WTC11 (cell line): ENCODE measurements at places on chromosomes 16 and 17. TPM values are rescaled to one million over a fixed set of nuclear protein-coding genes. Genes with fewer than 3 reads are reported as not detected.

- no peak for DNase-seq
Measured at GRCh38 chr17:71496552-71496951, 624.3 kb upstream of the SOX9 start.

DNA sequence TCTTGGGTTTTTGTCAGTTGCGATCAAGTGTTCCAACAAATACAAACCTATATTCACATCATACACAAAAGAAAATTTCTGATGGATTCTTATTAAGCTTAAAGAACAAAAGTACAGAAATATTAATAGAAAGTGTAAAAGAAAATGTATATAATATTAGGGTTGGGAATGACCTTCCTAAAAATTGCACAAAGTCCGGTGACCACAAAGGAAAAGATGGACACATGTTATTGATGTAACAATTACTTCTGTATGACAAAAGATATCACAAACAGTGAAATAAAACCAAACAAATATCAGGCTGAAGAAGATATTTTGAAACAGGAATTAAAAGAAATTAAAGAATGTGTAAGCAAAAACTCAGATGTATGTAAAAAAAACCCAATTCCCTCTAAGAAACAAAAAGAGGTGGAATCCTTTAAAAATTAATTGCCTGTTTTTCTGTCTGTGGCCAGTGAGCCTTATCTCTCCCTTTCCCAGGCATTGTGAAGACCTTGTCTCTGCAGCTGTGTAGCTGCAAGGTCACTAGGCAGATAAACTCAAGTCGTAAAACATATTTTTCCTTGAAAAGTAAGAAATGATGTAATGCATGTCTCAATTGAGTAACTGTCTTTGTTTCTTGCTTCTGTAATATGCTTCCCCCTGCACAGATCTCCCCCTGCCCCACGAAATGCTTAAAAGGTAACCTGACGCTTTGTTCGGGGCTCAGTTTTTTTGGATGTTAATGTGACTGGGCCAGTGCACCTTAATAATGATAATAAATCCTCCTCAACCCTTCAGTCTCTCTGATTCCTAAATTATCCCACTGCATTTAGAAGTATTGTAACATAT, 2.8 kb downstream of the ST6GALNAC1 start:
- DNase-seq, result no peak

DNA sequence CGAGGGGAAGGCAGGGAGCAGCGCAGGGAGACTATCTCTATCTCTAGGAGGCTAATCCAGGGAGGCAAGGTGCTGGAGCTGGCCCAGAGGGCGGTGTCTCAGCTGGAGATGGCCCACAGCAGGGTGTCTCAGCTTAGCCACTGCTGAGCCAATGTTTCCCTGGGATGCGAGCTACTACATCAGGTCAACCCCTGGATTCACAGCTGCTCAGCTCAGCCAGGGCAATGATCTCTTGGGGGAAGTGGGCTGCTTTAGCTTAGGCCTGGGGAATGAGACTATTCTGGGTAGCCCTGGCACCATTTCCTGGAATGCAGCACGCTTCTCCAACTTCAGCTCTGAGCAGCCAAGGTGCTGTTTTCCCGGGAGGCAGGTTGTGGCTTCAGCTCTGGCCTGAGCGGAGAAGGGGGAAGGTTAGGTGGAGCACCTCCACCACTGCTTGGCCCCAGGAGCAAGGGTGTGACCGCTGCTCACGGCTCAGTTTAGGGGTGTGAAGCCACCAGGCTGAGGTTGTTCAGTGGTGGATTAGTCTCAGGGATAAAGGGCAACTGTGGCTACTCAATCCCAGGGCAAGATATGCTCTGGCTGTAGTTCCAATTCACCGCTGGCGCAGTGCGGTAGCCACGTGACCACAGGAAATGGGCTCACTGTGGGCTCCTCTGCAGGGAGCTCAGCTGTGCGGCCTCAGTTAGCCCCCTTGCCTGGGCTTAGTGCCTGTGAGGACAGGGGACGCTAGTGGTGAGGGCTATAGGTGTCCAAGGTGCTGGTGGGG, 5.2 kb upstream of the PRSS21 start:
- DNase-seq, result no peak

- no peak for DNase-seq
Measured at GRCh38 chr17:17545984-17546383, 45.5 kb downstream of the PEMT start.

- DNase-seq, result no peak
Measured at GRCh38 chr16:17408955-17409441, 61.8 kb downstream of the XYLT1 start.

GRCh38 chr17:61393904-61394629, 5.6 kb upstream of the TBX2 start:
- DNase-seq, result no peak

- no peak for DNase-seq
Measured at GRCh38 chr17:31788571-31788946, 70.5 kb downstream of the COPRS start.

DNA sequence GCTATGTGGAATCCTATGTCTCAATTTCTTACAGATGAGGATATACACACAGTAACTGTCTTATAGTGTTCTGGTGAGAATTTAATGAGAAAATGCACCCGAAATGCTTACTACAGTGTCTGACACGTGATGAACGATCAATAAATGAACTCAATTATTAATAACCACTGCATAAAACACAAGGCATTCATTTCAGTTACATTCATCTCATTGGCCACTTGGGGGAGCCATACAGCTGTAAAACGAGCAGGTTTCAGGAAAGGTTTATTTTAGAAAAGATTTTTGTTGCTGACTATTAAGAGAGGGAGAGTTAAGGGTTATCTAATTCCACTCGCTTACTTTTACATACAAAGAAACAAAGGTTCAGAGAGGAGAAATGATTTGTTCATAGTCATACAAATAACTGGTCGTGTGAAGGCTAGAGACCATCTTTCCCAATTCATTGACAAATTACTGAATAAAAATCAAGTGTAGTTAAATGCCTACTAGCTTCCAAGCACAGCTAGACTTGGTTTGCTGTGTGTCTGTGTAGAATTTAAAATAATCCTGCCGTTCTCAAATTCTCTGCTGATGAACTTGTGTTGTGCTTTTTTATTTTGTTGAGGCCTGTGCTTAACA, 160.1 kb downstream of the MAP2K4 start:
- peak; percentile 16 for DNase-seq

DNA sequence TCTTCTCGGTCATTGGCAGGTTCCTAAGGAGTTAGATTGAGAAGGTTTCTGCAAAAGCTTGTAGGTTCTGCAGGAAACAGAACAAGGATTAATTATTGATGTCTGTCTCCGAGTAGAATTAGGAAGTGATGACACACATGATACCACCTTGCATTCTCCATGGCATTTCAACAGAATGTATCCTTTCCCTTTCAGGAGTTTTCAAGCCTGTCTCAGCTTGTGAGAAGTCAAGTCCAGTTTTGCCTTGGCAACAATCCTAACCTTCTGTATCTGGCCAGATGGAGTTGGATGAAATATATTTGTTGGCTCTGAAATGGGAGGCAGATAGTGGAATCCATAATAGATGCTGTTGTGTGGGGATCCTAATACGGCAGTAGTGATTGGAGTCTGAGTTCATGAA, 235.5 kb downstream of the SHISA9 start:
- no peak for DNase-seq

DNA sequence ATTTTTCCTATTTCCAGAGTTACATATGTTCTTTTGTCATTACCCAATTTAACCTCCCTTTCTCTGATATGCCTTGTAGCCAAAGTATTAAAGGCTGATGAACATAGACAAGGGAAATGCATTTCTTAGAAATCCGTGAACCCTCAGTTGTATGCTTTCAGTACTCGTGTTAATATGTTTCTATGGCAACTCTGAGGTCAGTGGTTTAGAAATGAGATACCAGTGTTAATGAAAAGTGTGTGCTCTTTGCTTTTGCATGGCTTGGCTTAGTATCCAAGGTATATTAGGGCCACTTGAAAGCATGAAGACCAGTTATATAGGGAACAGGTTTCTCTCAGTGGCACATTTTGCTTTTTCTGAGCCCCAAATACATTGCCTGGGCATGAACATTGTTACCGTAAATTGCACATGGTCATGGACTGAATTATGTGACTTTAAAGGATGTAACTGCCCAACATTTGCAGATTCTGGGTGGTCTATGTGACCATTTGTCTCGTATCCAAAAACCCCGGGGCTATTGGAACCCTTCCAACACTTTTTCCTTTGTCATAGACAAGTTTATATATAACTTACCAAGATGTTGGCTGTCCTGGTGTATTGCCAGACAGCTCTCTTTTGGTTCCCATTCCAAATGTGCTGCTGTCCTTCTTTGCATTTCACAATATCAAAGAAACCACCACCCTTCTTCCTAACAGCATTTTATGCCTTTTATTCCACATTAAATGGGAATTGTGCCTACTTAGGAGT, 17.5 kb downstream of the ABHD15 start:
- no peak for DNase-seq

DNA sequence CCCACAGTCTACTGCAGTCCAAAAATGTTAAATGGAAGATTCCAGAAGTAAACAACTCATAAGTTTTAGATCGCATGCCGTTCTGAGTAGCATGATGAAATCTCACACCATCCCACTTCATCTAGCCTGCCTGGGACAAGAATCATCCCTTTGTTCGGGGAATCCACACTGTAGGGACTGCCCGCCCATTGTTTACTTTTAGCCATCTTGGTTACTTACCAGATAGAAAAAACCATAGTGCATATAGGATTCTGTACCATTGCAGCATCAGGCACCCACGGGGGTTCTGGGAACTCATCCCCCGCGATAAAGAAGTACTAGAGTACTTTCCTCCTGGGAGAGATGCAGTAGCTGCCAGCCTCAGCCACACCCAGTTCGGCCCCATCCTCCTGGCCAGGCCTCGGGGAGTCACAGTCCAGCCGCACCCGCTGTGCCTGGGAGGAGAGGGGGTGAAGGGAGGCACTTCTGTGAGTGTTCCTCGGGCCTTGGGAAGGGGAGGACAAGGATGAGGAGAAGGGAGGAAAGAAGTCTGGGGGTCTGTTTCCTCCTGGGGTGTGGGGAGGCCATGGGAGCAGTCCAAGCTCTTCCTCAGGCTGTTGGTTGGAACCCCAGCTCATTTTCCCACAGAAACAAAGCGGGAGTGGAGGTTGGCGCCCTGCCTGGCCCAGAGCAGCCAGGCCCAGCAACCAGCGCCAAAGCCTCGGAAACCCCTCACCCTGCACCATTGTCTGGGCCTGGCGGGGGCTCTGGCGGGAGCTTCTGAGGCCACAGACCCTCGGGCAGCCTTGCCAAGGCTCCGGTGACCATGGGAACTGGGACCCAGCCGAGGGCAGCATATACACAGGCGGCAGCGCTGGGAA, 8.9 kb downstream of the TRIM47 start:
- DNase-seq, result no peak

DNA sequence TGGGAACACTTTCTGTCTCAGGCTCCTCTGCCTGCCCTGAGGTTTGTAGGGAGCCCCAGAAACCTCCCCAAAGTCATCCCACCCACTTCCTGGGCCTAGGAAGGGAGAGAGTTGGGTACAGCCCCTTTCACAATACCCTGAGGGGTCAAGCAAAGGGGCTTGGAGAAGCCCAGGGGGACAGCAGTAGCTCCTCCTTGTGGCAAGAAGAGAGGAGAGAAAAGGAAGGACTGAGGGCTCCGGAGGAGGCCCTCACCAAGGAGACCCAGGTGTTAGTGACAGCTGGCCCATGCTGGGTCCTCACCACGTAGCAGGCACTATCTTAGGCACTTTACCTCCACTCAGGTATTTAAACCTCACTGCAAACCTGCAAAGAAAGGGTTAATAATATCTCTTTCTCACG, 112.8 kb downstream of the IRX5 start:
- DNase-seq, result no peak

GRCh38 chr17:38867968-38868816, 1.7 kb upstream of the LASP1 start:
- no peak for DNase-seq

GRCh38 chr17:49409066-49409465, 5.6 kb downstream of the PHB1 start:
- no peak for DNase-seq

GRCh38 chr17:49546546-49547535, 28.8 kb upstream of the NXPH3 start:
- no peak for DNase-seq

GRCh38 chr17:10197721-10198508, 491 bp downstream of the GAS7 start:
- peak; percentile 47 for DNase-seq

DNA sequence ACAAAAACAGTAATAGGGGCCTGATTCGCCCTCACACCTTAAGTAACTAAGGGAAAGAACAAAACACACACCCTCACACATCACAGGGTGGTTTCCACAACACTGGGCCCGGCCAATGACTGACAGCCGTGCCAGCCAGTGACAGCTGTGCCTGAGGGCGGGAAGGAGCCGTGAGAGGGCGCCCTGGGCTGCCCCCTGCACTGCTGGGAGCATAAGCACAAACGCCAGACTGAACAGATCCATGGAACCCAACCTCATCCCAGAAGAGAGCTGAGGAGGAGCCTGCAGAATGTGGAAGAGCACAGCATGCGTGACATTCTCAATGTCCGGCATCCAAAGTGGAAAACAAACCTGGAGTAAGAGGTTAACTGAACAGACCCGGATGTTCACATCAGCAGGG, 16.0 kb downstream of the CSNK1D start:
- DNase-seq, result peak; percentile 54

DNA sequence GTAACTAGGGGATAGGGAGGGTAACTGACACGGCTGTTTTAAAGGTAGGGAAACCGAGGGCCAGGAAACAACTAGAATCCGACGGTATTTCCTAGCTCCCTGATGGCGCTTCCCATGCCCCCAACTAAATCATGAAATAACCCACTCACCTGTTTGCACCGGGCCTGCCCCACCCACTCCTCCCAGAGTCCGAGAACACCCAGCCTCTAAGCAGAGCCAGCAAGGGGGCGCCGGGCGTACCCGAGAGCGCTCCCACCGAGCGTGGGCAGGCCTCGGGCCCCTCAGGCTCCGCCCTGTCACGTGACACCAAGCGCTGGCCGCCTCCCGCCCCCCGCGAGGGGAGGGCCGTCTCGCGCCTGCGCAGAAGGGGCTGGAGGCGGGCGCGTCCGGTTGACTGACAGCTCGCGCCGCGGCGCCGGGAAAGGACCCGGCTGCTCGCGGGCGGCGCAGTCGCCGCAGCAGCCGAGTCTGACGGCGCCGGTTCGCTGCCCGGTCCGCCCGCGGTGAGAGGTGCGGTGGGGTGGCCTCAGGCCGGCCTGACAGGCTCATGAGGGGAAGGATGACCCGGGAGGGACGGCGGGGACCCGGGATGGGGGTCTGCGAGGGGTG, at the start of gene KIAA0513:
Gene KIAA0513, plus strand, starts transcription at position 447 of the 609 bp plus-strand sequence. CDS start 39,277 bp downstream, outside the sequence.
- DNase-seq, result peak; percentile 91

DNA sequence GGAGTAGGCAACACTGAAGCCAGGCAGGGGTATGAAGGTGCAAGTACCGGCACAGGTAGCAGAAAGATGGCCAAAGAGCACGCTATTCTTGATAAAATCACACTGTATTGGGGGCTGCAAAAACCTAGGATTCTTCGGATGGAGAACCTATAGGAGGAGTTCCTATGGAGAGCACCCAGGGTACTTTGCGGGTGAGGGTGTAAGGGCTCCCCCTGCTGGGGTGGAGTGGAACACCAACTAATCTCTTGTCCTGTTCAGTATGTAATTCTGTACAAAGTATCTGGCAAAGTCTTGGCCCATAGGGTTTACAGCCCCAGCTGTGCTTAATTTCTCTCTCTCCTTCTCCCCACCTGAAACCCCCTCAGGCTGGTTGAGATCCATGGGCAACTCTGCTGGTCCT, 393.1 kb upstream of the ASIC2 start:
- DNase-seq, result peak; percentile 62

Gene TBX6
- 5.1 to 7.6 TPM (median 6.6 TPM) in 3 replicates for total RNA-seq

Gene PKMYT1
- total RNA-seq, result 102 to 120 TPM (median 113 TPM) in 3 replicates

Gene OR1D5
- not detected in 3 replicates for total RNA-seq

Gene PPY
- total RNA-seq, result not detected in 3 replicates

Gene DERL2
- total RNA-seq, result 39.1 to 47.1 TPM (median 39.4 TPM) in 3 replicates

Gene POLDIP2
- total RNA-seq, result 79.2 to 85.4 TPM (median 79.7 TPM) in 3 replicates

Gene RUNDC3A
- total RNA-seq, result 5.1 to 6.5 TPM (median 5.2 TPM) in 3 replicates

Gene RAC3
- total RNA-seq, result 135 to 163 TPM (median 138 TPM) in 3 replicates

Gene FZD2
- total RNA-seq, result 37.6 to 42.8 TPM (median 38.5 TPM) in 3 replicates

Gene PABPN1L
- not detected in 3 replicates for total RNA-seq

Gene DOK4
- total RNA-seq, result 21.8 to 25.0 TPM (median 21.9 TPM) in 3 replicates

Gene MYL4
- 0.50 TPM in 1 of 3 replicates, not detected in the others for total RNA-seq
